ENCODE measurements at places on chromosomes 3 and 15.

GRCh38 chr15:94844538-94845389, 613.4 kb downstream of the MCTP2 start:
- peak; percentile 74 for DNase-seq

- no peak for DNase-seq
Observed at GRCh38 chr3:96754128-96754527, 60.3 kb upstream of the EPHA6 start.

- no peak for DNase-seq
Observed at GRCh38 chr15:42800731-42801474, 64.0 kb upstream of the CDAN1 start.

DNA sequence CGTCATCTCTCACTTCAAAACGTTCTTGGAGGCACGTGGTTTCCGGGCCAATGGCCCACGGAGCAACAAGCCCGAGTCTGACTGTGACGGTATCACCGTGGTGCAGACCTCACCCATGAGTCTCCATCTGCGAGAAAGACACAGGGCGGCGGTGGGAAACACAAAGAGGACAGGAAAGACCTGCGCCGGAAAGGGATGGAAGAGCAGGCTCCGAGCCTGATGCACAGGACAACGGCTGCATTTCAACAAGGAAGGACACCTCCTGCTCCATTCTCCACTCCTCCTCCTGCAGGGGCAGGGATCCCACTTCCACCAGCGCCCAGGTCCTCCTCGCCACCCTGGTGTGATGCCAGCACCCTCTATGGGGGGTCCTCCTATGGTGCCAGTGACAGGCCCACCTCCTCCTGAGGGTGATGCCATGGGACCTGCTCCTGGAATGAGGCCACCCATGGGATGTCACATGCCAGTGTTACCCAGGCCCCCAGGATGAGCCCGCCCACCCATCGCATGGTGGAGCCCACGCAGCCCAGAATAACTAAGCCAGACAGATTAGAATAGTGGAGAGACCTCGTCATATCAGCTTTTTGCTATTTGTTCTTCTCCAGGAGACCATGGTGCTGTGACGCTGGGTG, 73.0 kb upstream of the PCSK6 start:
- DNase-seq: no peak

GRCh38 chr15:40902605-40903561, 8.6 kb downstream of the VPS18 start:
- DNase-seq: peak; percentile 83

- no peak for DNase-seq
Observed at GRCh38 chr15:57626713-57627440, 35.2 kb downstream of the MYZAP start.

Data from common myeloid progenitor, CD34-positive (primary cell).